ENCODE measurements at places on chromosomes 4 and X.

GRCh38 chr4:113987382-113987941 lies 8.0 kb upstream of the ARSJ start:
- no peak for DNase-seq

DNA sequence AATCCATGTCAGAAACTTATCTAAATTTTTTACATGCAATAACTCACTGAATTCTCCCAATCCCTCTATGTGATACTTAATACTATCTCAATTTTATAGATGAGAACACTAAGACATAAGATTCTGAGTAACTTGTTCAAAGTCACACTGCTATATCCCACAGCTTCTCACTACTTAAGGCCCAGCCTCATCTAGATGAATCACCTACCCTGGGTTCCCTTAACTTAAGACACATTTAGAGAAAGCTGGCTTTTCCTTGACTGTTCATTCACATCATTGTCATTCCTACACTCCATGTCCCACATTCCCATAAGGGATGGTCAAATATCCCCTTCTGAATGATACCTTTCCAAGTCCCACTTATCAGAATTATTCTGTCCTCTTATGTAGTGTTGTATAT lies 21.0 kb downstream of the TNIP3 start:
- no peak for DNase-seq

GRCh38 chr4:185771711-185772390 lies 40.1 kb downstream of the SORBS2 start:
- no peak for DNase-seq

DNA sequence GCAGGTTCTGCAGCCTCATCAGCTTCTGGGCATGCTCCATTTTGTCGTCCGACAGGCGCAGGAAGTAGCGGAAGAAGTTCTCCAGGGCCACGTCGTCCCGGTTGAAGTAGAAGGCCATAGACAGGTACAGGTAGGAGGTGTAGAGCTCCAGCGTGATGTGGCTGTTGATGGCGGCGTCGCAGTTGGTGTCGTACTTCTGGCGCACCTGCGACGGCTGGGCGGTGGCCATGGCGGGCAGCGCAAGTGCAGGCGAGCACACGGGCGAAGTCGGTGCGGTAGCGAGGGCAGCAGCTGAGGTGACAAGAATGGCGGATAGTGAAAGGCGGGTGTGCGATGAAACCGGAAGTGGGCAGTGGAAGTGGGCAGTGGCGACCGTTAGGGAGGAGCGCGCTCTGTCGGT lies at the start of gene FTHL17:
FTHL17 (minus strand) TSS at position 317 of the 400 bp plus-strand sequence; CDS start at position 229, 88 bp downstream.
- DNase-seq, result no peak

GRCh38 chr4:153151535-153152455 lies 52.4 kb upstream of the TRIM2 start:
- DNase-seq, result peak; percentile 85

- DNase-seq, result no peak
Observed at GRCh38 chr4:61299316-61299715, 99.2 kb downstream of the ADGRL3 start.

DNA sequence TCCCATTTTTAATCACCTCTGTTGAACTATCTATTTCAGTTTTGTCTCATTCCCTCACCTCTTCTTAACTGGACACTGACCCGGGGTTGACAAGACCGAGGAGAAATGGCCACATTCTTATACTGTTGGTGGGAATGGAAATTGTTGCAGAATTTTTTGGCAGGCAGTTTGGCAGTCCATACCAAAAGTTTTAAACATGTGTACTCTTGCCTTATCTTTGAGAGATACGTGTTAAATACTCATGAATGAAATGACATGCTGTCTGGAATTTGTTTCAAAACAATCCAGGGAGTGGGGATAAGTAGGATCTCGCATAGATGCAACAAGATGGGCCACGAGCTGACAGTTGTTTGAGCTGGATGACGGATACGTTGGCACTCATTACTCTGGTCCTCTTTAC lies 12.1 kb downstream of the FGFBP1 start:
- no peak for DNase-seq

DNA sequence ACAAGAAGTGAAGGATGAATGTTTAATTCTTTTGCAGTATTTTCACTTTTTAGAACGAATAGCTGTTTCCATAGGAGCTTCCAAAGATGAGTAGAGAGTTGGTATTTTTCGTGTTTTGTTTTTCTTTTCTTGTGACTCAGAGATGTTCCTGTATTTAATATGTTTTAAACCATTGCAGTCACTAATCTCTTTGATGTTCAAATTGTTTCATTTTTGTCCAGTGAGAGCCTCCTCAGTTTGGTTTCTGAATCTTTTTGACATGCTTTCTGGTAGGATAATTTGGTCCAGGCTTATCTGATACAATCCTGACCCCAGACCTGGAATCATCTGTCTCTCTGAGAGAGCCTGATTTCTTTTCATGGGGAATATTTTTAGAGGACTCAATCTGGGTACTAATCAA lies 41.6 kb downstream of the BEX3 start:
- no peak for DNase-seq

GRCh38 chr4:141306331-141306730 lies 85.6 kb downstream of the ZNF330 start:
- DNase-seq, result no peak

DNA sequence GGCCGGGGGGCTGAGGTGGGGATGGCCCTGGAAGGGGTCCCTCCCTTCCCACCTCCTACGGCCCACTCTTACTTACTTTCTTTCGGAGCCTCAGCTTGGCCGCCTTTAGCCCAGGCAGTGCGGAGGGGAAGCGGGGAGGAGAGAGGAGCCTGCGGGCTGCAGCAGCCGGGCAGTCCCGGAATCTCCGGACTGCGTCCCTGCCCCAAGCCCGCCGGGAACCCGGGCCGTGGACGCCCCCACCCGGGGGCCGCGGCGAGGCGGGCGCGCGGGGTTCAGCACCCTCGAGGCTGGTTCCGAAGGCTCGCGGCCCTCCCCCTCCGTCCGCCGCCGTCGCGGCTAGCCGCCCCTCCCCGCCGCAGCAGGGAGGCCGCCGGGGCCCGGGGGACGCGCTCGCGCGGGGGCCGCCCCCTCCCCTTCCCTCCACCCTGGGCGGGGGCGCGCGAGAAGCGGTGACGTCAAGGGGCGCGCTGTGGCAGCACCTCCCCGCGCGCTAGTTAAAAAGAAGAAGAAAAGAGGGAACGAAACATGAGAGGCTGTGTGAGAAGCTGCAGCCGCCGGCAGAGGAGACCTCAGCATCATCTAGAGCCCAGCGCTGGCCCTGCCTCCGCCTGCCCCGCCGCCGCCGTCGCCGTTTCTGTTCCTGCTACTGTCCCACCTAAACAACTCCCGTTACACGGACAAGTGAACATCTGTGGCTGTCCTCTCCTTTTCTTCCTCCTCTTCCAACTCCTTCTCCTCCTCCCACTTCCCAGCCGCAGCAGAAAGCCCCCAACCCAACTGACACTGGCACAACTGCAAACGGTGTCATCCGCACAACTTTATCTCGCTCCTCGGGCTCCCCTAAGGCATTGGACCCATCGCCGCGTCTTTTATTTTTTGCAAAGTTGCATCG lies at the start of gene HHIP:
HHIP (plus strand) TSS at position 526 of the 892 bp plus-strand sequence. CDS start 520 bp downstream, outside the sequence.
- DNase-seq, result peak; percentile 10

All from G401 (cell line).